ENCODE measurements at places on chromosomes 12 and 14.

DNA sequence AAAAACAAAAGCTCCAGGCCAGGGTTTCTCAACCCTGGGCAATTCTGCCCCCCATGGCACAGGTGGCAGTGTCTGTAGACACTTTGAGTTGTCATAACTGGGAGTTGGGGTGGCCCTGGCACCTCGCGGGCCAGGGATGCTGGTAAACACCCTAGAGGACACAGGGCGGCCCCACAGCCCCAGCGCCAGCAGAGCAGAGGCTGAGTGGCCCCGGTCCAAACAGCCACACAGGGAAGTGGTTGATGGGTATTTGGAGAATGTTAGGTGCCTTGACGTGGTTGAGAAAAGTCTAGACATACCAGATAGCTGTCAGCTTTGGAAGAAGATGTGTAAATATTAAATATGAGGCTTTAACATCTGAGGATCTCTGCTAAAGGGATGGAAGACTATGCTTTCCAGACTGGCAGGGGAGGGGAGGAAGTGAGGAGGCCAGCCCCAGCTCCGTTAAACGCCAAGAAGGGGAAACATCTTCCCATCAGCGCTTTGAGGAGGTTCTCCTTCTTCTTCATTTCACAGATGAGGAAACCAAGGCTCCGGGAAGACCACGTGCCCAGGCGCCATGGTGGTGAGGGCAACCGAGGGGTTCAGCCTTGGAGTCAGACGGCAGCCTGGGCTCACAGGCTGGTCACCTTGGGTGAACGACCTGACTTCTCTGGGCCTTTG lies 103.7 kb downstream of the SCARB1 start:
- no peak for DNase-seq

GRCh38 chr14:34362641-34363251 lies 99.3 kb downstream of the SPTSSA start:
- DNase-seq = no peak

- DNase-seq = no peak
These were observed 3.4 kb downstream of the PLEKHG3 start for GRCh38 chr14:64707661-64708060.

- DNase-seq = no peak
These were observed 27.8 kb upstream of the NEDD1 start for GRCh38 chr12:96879301-96879700.

- no peak for DNase-seq
These were observed 129.8 kb downstream of the TBX5 start for GRCh38 chr12:114275932-114276785.

DNA sequence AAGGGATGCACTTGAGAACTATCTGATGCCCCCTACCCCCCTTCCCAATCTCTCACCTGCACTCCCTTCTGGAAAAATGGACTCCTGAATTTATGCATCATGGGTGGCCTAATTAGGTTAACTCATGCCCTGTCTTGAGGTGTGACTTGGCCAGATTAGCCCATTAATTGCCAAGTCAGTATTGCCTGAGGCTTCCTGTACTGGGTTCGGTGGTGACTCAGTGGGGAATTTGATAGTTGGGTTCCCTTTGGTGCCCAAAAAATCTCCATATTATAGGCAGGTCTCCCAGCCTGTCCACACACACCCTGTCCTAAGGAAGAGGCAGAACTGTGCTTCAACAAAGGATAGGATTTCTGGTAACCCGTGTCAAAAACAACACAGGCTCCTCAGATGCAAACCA lies 146.1 kb downstream of the CHST11 start:
- DNase-seq = no peak

- no peak for DNase-seq
These were observed 3.0 kb upstream of the GARIN2 start for GRCh38 chr14:67186172-67186768.

DNA sequence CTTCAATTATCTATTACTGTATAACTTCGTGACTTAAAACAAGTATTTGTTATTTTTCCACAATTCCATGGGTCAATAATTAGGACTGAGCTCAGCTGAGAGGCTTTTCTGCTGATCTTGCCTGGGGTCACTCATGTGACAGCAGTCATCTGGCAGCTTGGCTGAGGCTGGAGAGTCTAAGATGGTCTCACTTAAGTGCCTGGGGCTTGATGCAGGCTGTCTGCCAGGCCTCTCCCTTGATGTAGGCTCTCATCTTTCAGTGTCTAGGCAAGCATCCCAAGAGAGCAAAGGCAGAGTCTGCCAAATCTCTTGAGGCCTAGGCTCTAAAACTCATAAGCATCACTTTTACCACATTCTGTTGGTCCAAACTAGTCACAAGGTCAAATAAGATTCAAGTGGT lies 93.2 kb downstream of the NKX2-1 start:
- DNase-seq = no peak

DNA sequence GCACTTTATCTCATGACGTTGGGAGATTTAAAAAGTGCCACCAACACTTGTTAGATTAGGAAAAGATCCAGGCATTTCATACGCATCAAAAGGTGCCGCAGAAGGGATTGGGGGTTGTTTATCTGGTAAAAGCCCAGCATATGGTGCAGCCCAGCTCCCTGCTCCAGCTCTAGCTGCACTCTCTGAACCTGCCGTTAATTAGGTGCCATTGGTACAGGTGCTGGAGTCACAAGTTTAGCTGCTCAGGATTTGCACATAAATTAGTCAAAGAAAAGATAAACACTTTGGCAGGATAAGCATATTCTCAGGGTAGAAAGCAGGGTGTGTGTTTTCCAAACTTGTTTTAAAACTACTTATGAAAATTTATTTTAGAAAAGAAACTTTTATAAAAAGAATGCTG lies 932.6 kb upstream of the TMEM132C start:
- DNase-seq = no peak

Data from left kidney (tissue), 8 donors.